ENCODE measurements at places on chromosomes 1 and 21.

DNA sequence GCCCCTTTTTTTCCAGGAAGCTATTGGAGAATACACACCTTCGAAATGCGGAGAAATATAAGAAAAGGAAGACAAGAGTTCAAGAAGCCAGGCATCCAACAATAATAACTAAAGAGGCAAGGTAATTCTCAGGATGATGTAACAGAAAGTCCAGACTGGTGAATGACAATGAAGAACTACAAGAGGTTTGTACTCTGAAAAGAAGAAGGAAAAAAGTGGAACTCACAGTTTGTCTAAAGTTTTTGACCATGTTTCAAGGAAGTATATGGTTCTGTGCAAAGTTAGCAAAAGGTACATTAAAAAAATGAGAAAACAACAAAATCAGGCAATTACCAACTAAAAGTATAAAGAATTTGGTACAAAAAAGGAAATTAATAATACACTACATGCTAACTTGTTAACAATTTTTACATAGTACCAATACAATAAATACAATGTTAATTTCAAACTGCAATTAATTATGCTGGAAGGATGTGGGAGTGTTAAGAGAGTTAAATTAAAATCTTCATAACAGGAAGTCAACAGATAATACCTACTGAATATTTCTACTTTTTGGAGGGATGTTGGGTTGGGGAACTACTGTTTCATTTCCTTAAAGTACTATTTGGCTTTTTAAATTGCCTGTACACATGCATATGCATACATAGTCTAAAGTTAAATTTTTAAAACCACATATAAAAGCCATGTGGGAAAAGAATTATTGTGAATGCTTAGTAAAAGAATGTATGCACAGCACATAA, 12.9 kb upstream of the CD55 start:
- no peak for DNase-seq

- DNase-seq: peak; percentile 54
Observed at GRCh38 chr21:44083631-44084291, 23.4 kb upstream of the PWP2 start.

- DNase-seq: no peak
Observed at GRCh38 chr21:16768096-16768495, 744.7 kb upstream of the CXADR start.

- no peak for DNase-seq
Observed at GRCh38 chr1:186985889-186986491, 157.2 kb downstream of the PLA2G4A start.

GRCh38 chr1:212656730-212657129, 42.9 kb downstream of the BATF3 start:
- no peak for DNase-seq

- no peak for DNase-seq
Observed at GRCh38 chr1:162144853-162145252, 75.4 kb downstream of the NOS1AP start.

DNA sequence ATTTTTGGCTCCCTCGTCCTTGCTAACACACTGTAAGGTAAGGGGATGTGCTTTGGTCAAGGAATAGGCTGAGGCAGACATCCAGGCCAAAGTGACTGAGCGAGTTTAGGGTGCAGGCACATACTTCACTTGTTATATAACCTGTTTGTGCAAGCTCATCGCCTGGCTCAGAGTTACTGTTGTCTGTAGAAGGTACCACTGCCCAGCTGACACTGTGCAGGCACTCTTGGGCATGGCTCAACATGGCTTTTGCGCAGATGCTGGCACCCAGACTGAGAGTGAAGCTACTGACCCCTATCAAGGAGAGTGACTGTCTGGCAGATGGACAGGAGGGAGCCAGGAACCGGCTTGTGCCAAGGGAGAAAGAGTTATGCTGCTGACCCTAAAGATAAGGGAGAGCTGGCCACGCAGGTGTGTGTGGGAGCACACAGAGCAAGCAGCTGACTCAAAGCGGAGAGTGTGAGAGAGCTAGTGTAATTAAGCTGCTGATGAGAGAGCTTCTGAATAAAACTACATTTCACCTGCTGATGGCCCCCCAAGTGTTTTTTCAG, 307.3 kb upstream of the USP24 start:
- no peak for DNase-seq

DNA sequence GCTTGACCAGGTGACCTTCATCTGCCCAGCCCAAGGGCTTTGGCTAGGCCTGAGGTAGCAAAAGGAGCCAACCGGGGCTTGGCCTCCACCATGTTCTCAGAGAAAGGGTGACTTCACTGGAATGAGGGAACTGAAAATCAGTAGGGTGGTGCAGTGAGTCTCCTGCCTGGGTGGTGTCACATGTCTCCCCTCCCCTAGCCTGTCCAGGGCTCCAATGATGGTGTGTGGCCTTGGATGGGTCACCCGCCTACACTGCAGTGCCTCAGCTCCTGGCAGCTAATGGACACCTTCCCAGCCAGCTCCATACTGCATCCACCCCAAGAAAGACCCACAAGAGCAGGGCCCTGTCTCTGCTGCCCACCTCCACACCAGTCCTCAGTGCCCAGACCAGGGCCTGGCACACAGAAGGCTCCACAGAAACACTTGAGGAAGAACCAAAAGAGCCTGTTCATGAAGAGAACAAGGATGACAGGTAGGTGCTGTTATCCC, 678.7 kb downstream of the MATN1 start:
- DNase-seq: no peak

DNA sequence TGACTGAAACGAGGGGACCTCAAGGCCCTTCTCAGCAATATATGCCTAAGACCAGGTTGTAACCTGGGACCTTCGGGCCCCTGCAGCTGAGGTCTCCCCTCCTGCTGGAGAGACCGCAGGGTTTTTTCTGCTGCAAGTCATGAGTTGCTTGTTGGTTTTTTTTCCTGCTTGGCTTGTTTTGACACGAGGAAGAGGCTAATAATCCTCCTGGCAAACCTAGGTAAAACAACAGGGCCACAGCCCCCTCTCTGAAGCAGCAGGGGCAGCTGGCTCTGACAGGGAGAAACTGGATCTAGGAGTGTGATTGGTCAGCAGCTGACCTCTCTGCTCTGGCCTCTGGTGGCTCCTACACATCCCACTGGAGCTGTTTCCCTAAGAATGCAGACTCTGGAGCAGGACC, 69.0 kb downstream of the CD34 start:
- DNase-seq: no peak

- no peak for DNase-seq
Observed at GRCh38 chr1:94934551-94934950, 7.6 kb upstream of the CNN3 start.

- DNase-seq: no peak
Observed at GRCh38 chr1:58266242-58266641, 280.3 kb downstream of the OMA1 start.

DNA sequence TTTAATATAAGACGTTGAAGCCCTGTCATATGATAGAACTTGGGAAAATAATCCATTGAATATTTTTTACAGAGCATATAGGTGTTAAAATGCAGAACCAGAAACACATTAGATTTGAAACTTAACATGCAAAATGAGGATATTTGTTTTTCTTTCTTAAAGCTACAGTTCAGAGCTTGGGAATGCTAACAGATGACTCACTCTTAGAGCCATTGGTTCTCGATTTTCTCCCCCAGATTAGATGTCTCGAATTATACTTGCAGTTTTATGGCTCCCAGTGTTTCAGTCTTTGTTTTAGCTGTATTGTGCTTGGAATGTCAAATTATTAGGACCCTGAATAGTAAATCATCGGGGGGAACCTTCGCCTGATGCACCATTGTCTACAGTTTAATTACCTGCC, 575.7 kb upstream of the ZP4 start:
- DNase-seq: no peak

DNA sequence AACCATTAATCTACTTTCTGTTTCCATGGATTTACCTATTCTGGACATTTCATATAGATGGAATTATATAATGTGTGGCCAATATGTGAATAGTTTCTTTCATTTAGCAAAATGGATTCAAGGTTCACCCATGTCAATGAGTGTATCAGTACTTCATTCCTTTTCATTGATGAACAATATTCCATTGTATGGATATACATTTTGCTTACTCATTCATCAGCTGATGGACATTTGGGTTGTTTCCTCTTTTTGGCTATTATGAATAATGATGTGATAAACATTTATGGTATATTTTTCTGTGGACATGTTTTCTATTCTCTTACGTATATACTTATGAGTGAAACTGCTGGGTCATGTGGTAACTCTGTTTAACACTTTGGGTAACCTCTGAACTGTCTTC, 97.8 kb downstream of the SCMH1 start:
- no peak for DNase-seq

DNA sequence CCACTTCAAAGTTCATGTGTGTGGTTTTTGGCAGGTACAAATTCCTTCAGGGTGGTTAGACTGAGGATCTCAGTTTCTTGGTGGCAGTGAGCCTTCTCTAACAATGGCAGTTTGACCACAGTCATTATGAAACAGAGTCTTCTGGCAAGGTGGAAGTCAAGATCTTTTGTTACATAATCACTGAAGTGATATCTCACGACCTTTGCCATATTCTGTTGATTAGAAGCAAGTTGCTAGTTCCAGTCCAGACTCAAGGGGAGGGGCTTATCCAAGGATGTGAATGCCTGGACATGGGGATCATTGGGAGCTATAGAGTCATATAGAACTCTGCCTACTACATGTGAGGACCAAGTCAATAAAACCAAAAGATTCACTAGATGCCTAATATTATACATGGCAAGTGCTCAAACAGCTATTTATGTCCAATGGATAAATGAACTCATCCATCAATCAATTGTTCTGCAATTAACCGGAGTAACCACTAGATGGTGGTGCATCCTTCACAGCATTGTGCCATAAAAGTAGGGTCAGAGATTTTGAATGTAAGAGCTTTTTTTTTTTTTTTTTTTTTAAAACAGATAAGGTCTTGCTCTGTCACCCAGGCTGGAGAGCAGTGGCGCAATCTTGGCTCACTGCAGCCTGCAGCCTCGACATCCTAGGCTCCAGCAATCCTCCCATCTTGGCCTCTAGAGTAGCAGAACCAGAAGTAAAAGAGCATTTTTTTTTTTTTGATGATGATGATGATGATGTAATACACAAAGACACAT, 131.9 kb downstream of the CRB1 start:
- no peak for DNase-seq

DNA sequence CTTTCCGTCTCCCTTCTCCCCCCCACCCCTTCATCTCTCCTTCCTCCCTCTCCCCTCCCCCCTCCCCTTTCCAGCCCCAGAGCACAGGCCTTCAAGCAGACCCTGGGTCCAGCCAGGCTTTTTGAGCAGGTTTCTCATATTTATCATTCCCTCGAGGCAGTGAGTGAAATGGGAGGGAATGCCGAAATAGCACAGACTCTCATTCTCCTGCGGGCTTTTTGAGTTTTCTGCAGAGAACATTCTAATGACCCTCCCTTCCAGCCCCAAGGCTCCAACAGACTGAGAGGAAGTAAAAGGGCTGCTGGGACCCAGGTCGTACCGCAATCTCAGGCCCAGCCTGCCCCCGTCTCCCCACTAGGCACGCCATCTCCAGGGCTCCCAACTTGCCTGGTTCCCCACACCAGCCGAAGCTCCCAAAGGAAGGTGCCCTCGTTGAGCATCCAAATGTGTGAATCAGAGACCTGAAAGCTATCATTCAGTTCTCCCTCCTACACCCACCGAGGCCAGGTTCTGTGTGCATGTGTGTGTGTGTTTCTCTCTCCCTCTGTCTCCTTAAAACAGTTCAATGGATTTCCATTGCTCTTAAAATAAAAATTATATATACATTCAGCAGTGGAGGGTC, 22.3 kb downstream of the ACTA1 start:
- no peak for DNase-seq

GRCh38 chr1:20080441-20081352, 10.7 kb downstream of the PLA2G5 start:
- DNase-seq: no peak

DNA sequence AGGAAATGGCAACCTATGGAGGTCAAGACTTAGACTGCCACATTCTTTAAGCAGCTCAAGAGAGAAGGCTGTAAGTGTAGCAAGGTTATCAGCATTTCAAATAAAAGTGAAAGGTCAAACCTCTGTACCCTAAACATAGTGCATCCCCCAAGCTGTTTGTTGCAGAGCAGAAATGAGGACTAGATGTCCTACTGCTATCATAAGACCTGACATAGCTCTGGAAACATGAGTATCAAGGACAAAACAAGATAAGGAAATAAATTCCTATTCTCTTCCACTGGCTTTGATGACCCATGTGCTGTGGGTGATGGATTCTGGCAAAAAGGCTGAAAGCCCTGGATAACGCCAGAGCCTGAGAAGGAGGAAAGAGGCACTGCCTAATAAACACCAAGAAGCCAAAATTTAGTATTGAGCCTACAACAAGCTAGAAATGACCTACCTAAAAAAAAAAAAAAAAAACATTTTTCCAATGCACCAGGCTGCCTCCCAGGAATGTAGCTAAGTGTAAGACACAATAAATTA, 35.9 kb downstream of the URB1 start:
- DNase-seq: no peak

DNA sequence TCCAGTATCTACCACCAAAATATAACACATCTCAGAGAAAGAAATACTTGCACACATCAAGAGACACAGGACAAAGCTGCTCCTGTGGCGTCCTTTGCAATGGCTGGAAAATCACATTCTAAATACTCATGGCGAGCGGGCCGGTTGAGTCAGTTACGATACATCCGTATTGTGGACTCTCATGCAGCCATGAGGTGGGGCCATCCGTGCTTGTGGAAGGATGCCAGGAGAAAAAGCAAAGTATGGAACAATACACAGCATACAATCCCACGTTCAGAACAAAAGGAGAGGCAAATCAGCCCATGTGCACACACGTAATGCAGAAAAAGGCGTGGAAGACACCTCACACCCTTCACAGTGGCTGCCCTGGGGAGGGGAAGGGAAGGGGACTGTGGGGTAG, 13.1 kb downstream of the ATP13A2 start:
- DNase-seq: no peak

DNA sequence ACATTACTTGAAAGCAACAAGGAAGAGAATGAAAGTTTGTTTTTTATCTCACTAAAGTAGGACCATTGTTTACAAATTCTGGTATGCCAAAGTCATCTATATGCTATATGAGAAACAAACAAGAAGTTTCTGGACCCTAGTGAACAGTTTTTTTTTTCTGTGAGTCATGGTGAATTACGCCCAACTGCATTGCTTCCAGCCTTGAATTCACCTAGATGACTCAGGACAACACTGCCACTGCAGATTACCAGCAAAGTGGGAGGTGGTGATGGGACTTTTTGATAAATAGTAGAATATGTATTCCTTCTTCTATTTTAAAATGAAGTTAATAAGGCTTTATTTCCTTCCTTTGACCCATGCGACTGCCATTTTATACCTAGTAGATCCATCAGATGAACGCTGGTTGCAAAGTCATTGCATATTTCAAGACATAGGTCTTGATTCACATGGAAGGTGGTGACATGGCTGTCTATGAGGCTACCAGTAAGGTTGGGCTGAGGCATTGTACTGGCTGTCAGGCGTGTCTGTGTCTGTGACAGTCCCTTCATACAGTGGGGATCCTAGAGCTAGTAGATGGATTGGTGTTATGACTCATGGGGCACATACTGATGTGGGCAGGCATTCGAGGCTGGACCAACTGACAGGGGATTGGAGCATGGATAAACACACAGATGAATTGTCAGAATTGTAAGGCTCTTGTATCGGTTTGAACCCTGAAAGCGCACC, 49.1 kb upstream of the APOBEC4 start:
- DNase-seq: no peak
